Thoracic aorta endothelial cell (primary cell): ENCODE measurements at places on chromosomes 4 and X. TPM values are rescaled to one million over a fixed set of nuclear protein-coding genes. Genes with fewer than 3 reads are reported as not detected.

The TRIM61 gene
- 0.14 TPM in 1 of 2 replicates, not detected in the other for total RNA-seq

The MANBA gene
- 11.4 and 12.0 TPM in 2 replicates for total RNA-seq

The TLR10 gene
- not detected in 2 replicates for total RNA-seq

The RCHY1 gene
- total RNA-seq, result 39.2 and 53.3 TPM in 2 replicates

The LRP2BP gene
- 0.53 and 0.57 TPM in 2 replicates for total RNA-seq

The HTN3 gene
- total RNA-seq, result not detected in 2 replicates

The KIAA1210 gene
- not detected in 2 replicates for total RNA-seq

The HSFX4 gene
- total RNA-seq, result not detected in 2 replicates

The ADH1B gene
- total RNA-seq, result 0.14 TPM in 1 of 2 replicates, not detected in the other

The RASGEF1B gene
- 0.13 and 0.79 TPM in 2 replicates for total RNA-seq

The ATOH1 gene
- total RNA-seq, result not detected in 2 replicates

The REELD1 gene
- 0.07 TPM in 1 of 2 replicates, not detected in the other for total RNA-seq

The CDX4 gene
- total RNA-seq, result not detected in 2 replicates

The TMPRSS11A gene
- total RNA-seq, result not detected in 2 replicates

The GCNA gene
- total RNA-seq, result 1.7 and 1.9 TPM in 2 replicates

The PLAC8 gene
- 0.22 TPM in 1 of 2 replicates, not detected in the other for total RNA-seq

The HAND2 gene
- 13.7 TPM in 1 of 2 replicates, not detected in the other for total RNA-seq

The POU4F2 gene
- not detected in 2 replicates for total RNA-seq

The SGMS2 gene
- 91.4 and 98.2 TPM in 2 replicates for total RNA-seq

The RENBP gene
- 2.3 and 3.1 TPM in 2 replicates for total RNA-seq

The DYNLT3 gene
- 38.3 and 43.4 TPM in 2 replicates for total RNA-seq

The PAGE1 gene
- not detected in 2 replicates for total RNA-seq

The LONRF3 gene
- 16.7 and 18.8 TPM in 2 replicates for total RNA-seq

The TCEAL6 gene
- not detected in 2 replicates for total RNA-seq

The HPGDS gene
- 0.27 TPM in 1 of 2 replicates, not detected in the other for total RNA-seq

The HSD17B13 gene
- 0.07 and 0.13 TPM in 2 replicates for total RNA-seq

The NEK1 gene
- 10.2 and 12.0 TPM in 2 replicates for total RNA-seq

The PRMT9 gene
- 12.0 and 12.6 TPM in 2 replicates for total RNA-seq

The BANK1 gene
- total RNA-seq, result not detected in 2 replicates

The NPY2R gene
- not detected in 2 replicates for total RNA-seq

The HAUS3 gene
- total RNA-seq, result 21.5 TPM in 2 replicates

The GAB1 gene
- total RNA-seq, result 29.4 and 41.1 TPM in 2 replicates

The SYTL4 gene
- 13.3 and 20.1 TPM in 2 replicates for total RNA-seq

The CT83 gene
- total RNA-seq, result not detected in 2 replicates

The BRS3 gene
- not detected in 2 replicates for total RNA-seq

The NUDT10 gene
- total RNA-seq, result 0.43 and 1.5 TPM in 2 replicates

The P2RY4 gene
- 0.13 TPM in 1 of 2 replicates, not detected in the other for total RNA-seq
